ENCODE measurements at places on chromosomes 1 and 21.

DNA sequence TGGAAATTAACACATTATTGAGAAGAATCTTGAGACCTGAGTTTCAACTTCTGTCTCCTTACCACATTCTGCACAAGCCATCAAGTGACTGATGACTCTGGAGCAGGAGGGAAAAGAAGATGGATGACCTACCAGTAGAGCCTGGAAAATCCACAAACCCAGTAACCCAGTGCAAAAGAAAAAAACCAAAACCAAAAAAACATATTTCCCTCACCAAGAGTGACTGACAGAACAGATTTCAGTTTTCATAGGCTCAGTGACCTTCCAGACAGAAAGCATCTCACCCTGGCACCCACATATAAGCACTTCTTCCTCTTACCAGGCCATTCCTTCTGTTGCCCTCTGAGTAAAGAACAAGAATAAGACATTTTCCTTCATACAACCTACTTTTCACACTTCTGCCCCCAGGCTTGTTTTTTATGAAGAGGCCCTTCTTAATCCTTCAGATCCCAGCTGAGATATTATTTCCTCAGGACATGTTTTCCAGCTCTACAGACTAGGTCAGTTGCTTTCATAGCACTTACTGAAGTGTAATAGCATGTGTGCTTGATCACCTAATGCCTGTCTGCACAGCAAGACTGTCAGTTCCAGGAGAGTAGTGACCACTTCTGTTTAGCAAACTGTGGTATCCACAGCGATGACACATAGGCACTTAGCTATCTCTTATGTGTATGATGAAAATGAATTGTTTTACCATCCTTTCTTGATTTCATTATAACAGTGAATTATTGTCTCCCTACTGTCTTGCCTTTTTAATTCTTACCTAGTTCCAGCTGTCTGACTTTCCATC, 4.0 kb downstream of the TSACC start:
- DNase-seq: no peak

DNA sequence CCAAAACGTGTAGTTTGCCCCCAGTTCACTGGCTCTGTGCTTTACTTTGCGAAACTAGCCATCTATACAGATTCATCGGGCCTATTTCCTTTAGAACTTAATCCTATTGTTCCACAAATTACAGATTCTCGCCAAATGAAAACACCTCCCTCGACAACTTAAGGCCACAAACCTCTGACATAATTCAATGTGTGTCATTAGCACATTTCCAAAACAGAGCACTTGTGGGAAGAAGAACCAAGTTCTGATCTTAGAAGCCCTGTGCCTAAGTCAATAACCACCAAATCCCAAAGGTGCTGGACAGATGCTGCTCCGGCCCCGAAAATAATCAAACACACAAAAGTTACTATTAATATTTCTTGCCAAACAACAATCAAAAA, 93.9 kb downstream of the SLC45A1 start:
- no peak for DNase-seq

DNA sequence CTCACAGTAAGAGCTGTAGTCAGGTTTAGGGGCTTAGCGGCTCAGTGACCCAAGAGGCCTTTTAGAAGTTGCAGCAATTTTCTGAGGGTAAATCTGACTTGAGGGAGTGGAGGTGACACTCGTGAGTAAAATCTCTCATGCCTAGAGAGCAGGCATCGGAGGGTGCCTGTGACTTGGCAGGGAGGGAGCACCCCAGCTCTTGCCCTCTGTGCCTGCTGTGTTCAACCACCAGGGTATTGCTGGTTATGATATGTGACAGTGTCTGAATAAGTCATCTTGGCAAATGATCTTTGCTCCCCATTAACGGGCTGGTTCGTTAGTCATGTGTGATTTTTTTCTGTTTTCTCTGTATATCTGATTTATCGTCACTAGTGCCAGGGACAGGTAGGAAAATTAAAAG, 5.9 kb downstream of the MAN1C1 start:
- no peak for DNase-seq

GRCh38 chr1:177927021-177927596, 42.7 kb downstream of the SEC16B start:
- no peak for DNase-seq

DNA sequence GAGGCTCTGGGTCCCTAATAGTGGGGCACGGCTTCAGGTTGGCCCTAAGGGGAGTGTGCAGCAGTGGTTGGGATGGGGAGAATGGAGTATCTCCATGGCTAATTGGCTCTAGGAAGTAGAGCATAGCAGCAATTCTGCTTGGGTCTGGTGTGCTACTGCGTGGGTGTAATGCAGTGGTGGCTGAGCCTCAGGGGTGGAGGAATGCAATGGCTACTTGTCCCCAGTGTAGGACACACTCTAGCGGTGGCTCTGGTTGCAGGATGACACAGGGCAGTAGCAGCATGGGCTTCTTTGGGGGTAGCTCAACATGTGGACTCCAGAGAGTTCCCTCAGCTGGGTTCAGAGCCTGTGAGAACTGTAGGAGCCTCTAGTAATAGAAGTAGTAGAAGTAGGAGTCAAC, 91.2 kb upstream of the FAM78B start:
- DNase-seq: no peak

- no peak for DNase-seq
Measured at GRCh38 chr1:185238447-185238846, 78.6 kb downstream of the IVNS1ABP start.

DNA sequence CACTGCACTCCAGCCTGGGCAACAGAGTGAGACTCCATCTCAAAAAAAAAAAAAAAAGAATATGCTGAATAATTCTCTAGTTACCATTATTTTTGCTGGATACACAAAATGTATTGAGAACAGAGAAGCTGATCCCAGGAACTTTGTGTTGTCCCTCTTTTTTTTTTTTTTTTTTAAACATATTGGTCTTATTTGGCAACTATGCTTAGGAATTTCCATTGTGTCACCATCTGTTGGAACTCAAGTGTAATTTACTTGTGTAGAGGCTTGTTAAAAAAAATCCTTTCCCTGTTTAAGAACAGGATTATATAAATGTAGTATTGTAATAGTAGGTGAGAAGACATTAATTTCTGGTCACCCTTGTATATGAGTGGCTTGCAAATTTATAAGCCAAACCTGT, 28.6 kb downstream of the CAMSAP2 start:
- no peak for DNase-seq

GRCh38 chr1:13921190-13921589, 221.2 kb downstream of the PRDM2 start:
- no peak for DNase-seq

GRCh38 chr1:248611883-248612414, 14.4 kb upstream of the OR2T10 start:
- no peak for DNase-seq

DNA sequence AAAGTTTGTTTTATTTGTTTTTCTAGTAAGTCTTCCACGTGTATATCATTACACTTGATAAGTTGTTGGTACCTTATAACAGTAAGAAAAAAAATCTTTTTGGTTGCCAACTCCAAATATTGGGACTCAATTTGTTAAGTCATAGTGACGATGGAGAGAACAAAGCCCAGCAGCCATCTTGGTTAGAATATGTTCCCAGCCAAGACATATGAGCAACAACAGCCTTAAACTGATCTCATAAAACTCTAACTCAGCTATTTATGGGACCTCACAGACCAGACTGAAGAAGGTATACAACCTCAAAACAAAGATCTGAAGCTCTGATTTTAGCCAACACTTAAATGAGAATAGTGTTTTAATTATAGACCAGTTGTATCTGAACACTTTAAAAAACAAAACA, 281.3 kb downstream of the VAV3 start:
- DNase-seq: no peak
